ENCODE measurements at places on chromosomes 1 and 21.
A peak's percentile ranks its signal among the peaks of the same experiment; 100 is the strongest.

DNA sequence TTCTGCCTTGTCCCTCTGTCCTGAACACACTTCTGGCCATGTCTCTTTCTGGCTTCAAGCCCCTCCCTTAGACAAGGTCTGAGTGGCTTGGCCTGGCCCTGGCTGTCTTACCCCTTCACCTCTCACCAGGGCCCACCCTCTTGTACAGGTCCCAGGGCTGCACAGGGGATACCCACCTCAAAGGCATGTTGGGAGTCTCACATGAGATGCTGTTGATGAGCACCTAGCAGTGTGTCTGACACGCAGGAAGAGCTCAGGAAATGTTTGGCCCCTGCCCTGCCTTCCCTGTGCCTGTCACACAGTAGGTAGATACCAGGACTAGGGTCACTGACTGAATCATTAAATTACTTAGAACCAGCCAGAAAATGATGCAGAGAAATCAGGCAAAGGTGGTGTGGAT lies 16.6 kb downstream of the ZNF362 start:
- DNase-seq = no peak

- DNase-seq = no peak
Measured at GRCh38 chr1:43293896-43294760, 6.7 kb upstream of the TIE1 start.

GRCh38 chr1:78255383-78255782 lies 209.6 kb downstream of the GIPC2 start:
- DNase-seq = no peak

DNA sequence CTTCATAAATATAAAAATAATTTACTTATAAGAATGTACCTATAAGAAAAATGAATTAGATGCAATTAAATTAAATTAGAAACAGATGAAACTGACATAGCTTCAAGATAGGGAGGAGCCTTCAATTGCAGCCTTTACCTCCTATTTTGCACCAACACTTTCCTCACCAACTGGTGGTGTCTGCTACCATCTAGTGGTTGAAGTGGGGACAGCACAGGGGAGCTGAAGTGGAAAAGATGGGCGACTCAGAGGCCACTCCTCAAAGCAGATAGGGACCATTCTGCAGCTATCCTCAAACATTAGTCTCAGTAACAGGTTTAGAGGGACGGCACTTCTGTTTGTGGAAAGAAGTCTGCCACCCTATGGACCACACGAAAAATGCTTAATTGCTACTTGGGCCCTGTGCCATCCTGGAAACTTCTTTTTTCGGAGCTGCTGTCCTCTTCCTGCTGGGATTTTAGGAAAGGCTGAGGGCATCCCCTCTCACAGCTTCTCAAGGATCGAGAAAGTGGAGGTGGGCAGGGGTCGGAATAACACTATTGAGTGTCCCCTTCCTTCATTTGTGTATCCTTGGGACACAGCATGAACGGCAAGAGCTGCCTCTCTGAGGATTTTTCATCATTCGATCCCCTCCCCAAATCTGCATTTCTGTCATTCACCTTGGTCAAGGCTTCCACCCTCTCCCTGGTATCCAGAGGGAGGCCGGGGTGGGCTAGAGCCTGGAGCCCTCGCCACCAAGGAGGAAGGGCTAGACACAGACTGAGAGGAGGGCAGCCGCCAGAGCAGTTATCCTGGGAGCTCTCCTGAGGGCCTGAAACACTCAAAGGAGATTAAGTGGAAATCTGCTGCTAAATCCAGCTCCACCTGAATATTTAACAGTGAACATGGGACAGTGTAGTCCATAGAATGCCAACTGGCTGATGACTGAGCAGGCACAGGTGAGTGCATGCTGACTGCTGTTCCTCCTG lies 9.6 kb downstream of the PROK1 start:
- peak; percentile 68 for DNase-seq

- DNase-seq = no peak
Measured at GRCh38 chr1:19785660-19786059, 14.1 kb downstream of the TMCO4 start.

DNA sequence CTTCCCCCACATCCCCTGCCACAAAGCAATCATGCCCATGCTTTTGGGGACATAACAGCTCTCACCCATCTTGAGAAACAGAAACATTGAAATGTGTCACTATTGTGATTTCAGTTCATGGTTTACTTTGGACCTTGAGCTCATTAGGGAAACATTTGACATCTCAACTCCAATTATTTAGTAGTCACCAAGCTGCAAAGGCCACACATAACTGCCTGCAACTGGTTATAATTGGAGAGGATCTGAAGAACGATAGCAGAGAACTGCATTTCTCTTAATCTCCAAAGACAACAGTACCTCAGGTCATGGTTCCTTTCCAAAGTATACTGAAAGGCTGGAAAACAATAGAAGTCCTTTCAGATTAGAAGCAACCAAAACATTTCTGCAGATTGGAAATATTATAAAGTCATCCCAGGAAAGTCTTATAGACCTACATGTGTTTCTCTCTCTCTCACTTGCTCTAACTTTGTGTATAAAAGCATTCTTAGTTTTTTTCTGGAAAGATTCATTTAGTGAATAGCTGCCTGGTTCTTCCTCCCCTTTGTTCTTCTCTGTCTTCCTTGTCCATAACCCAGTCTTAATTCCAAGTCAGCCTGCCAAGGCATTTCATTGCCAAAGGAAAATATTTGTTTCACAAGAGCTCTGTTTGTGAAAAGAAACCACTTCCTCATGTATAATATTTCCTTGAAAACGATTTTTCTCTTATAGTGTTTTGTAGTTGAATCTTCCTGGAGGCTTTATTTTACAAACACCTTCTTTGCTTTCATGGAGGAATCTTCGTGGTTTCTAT lies 426.8 kb downstream of the ADGRL2 start:
- no peak for DNase-seq

GRCh38 chr1:47483651-47484050 lies 45.8 kb downstream of the FOXD2 start:
- no peak for DNase-seq

DNA sequence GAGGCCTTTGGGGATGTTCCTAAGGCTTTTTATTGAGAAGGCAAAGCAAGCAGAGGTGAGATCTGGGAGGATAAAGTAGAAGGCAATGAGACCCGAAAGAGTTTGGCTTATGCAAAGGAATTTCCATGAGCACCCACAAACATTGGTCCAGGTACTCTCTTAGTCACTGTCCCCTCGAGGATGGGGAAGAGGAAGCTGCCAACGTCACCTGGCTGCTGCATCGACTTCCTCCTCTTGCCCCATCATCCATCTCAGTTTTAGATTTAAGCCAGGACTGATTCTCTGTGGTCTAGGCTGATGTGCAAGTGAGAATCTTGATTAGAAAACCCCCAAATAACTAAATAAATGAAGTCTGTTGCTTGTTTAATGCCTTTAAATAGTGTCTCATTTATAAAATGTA lies 28.7 kb downstream of the RUNX1 start:
- no peak for DNase-seq

DNA sequence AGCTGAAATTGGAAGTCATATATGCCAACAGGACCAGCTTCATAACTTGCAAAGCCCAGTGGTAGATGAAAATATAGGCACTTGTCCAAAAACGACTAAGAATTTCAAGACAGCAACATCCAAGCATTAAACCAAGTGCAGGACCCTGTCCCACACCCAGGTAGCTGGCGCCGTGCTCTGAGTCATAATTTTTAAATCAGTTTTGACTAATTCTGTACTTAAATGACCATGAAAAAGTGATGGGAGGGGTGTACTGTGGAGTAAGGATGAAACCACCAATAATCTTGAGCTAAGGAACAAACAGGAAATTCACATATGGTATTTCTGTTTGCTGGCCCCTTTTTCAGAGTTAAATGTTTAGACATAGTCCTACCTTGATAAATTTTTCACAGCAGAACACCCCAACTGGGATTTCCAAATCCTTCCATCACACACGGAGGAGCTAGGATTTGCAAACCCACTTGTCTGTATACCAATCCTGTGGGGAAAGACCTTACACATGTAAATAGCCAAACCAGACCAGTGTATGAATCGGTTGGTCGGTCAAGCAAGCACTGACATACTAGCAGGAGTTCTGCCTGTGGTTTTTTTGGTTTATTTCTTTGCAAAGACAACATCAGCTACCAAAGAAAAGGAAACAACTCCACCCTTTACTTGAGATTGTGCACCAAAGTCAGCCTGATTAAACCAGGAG lies 235.7 kb upstream of the RAB4A start:
- no peak for DNase-seq

GRCh38 chr1:17923666-17924065 lies 168.5 kb downstream of the ACTL8 start:
- no peak for DNase-seq

GRCh38 chr1:178743801-178744200 lies 18.8 kb downstream of the RALGPS2 start:
- no peak for DNase-seq

DNA sequence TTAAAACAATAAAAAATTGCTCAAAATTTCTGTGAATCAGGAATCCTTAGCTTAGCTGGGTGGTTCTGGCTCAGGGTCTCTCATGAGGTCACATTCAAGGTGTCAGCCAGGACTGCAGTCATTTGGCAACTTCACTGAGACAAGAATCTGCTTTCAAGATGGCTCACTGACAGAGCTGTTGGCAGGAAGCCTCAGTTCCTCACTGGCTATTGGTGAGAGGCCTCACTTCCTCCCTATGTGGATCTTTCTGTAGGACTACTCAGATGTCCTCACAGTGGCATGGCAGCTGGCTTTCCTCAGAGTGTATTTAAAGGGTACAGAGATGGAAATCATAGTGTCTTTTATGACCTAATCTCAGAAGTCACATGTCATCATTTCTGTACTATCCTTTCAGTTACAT lies 785.7 kb downstream of the ADGRL2 start:
- DNase-seq = no peak

- no peak for DNase-seq
Measured at GRCh38 chr1:205595435-205595834, 36.4 kb downstream of the ELK4 start.

- no peak for DNase-seq
Measured at GRCh38 chr1:117541003-117541402, 64.8 kb upstream of the TENT5C start.

- DNase-seq = no peak
Measured at GRCh38 chr1:18110968-18111367, 3.4 kb downstream of the IGSF21 start.
